Activated CD4-positive, alpha-beta T cell treated with anti-CD3 and anti-CD28 coated beads, Interleukin-2, amount 10 ng/mL, durations not matched to agents 7 days and 5 days (primary cell): ENCODE measurements at places on chromosomes 11 and 22.

DNA sequence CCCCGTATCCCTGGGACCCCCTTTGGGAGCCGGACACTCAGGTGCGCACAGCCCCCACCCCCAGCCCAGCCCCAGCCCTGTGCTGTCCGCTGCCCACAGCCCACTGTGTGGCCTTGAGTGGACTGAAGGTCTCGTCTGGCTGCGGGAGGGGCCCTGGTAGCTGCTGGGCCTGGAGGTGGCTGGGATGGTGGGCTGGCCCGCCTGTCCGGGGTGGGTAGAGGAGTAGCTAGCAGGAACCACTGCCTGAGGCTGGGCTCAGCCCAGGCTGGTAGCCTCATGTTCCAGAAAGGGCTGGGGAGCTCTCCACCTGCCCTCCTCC lies 4.6 kb upstream of the MUC6 start:
- no peaks in the 10 kb centered on the region for H3K27me3 ChIP-seq
- DNase-seq: no peak
- H3K4me1 ChIP-seq: no peaks in the 10 kb centered on the region
- no peak overlapping the region for H3K27ac ChIP-seq

DNA sequence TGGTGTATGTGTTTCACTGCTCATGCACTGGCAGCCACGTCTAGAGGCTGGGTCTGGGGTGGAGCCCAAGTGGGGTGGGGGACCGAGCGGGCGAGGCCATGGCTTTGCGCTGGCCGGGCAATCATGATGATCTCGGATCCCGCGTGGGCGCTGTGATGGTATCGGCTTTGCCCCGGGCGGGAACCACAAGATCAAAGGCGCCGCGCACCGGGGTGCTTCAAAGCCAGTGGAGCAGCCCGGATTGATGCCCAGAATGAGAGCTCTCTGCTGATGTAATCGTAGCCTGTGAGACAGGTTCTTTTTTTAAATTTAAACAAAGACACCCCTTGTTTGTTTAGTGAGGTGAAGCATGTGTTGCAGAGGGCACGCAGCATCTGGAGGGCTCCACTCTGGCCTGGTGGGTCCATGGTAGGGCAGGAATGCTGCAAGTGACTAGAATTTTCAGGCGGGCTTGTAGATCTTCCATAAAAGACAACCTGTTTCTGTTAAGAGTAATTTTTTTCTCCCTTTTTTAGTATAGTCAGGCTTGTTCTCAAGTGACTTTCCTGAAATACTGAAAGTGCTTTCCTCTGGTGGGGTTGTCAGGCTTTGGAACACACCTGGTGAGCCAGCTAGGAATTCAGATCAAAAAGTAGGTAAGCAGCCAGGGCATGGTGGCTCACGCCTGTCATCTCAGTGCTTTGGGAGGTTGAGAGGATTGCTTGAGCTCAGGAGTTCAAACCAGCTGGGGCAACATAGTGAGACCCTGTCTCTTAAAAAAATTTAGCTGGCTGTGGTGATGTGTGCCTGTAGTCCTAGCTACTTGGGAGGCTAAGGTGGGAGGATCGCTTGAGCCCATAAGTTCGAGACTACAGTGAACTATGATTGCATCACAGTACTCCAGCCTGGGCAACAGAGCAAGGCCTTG lies 40.7 kb downstream of the ZNRF3 start:
- no peaks in the 10 kb centered on the region for H3K4me1 ChIP-seq
- H3K27ac ChIP-seq: no peak overlapping the region
- H3K27me3 ChIP-seq: peaks cover 50% of the 10 kb centered on the region
- DNase-seq: no peak
- H3K4me3 ChIP-seq: no peak overlapping the region

DNA sequence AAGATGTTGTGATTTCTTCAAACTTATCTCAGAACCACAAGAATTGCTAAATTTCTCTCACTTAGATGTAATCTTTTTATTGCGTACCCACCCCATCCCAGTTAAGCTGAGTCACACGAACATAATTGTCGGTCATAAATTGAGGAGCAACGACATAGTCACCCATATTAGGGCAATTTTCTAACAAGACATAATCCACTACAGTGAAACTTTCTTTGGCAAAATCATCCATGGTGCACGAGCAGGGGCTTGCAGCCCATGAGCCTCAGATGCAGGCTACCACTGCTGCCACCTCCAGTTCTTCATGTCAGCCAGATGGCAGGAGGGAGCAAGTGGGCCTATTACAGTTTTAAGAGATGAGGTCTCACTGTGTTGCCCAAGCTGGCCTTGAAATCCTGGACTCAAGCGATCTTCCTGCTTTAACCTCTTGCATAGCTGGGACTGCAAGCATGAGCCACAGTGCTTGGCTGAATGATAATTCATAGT lies 70.3 kb upstream of the GRK2 start:
- peaks cover 4% of the 10 kb centered on the region for H3K4me1 ChIP-seq
- no peak overlapping the region for H3K4me3 ChIP-seq
- no peak overlapping the region for H3K27ac ChIP-seq

DNA sequence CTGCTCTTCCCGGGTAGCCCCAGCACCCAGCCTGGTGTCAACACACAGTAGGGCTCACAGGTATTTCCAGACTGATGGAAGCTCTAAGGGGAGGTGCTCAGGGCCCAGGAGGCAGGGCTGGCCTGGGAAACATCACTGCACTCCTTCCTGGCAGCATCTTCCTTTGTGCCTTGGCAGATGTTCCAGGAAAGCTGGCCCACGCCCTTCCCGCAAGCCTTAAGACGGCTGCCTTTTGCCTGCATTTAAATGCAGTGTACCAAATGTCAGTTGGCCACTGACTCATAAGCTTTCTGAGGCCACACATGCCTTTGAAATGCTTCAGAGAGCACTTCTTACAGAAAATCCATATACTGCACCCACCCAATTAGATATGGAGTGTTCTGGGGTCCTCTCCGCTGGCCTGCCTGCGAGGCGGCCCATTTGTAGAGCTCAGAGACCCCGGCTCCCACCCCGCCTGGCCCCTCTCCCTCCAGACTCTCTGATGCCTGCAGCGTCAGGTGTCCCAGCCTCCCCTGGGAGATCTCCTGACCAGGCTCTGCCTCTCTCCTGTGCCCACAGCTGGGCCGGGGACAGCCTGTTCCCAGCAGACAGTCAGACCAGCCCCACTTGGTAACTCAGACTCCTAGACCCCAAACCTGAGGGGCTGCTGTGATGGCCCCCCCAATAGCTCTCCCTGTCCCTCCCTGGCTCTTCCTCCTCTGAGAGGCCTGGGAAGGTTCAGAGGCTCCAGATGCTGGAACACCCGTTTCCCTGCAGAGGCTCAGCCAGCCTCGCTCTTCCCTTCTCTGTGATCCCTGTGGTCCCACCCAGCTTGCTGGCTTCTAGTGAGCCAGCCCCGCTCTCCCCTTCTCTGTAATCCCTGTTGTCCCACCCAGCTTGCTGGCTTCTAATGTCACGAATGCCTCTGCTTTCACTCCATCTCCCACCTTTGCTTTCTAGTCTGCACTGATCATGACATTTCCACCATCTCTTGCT lies 47.6 kb upstream of the THY1 start:
- H3K4me3 ChIP-seq: no peak overlapping the region
- no peak for DNase-seq
- peaks cover 23% of the 10 kb centered on the region for H3K27me3 ChIP-seq
- no peak overlapping the region for H3K27ac ChIP-seq
- H3K4me1 ChIP-seq: no peaks in the 10 kb centered on the region

GRCh38 chr11:28529540-28530410 lies 421.6 kb downstream of the METTL15 start:
- H3K36me3 ChIP-seq: no peaks in the 10 kb centered on the region
- peak; percentile 7 for DNase-seq
- no peaks in the 10 kb centered on the region for H3K27me3 ChIP-seq

DNA sequence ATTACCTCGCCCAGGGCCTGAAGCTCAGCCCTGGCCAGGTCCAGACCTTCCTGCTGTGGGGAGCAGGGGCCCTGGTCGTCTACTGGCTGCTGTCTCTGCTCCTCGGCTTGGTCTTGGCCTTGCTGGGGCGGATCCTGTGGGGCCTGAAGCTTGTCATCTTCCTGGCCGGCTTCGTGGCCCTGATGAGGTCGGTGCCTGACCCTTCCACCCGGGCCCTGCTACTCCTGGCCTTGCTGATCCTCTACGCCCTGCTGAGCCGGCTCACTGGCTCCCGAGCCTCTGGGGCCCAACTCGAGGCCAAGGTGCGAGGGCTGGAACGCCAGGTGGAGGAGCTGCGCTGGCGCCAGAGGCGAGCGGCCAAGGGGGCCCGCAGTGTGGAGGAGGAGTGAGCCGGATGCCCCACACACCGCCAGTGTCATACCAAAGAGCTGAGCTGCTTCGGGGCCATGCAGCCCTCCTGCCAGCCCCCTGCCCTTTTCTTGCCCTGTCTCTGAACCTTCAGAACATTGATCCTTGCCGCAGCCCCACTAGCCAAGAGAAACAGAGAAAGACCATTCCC lies 2.4 kb upstream of the TMEM132A start:
- DNase-seq: no peak
- peaks cover 27% of the 10 kb centered on the region for H3K36me3 ChIP-seq
- no peak overlapping the region for H3K4me3 ChIP-seq
- H3K4me1 ChIP-seq: peaks cover 15% of the 10 kb centered on the region

GRCh38 chr22:24333301-24333700 lies 62.7 kb downstream of the SPECC1L start:
- no peak overlapping the region for H3K4me3 ChIP-seq
- H3K27ac ChIP-seq: no peak overlapping the region
- peaks cover 49% of the 10 kb centered on the region for H3K36me3 ChIP-seq
- DNase-seq: no peak
- no peaks in the 10 kb centered on the region for H3K27me3 ChIP-seq
- peaks cover 25% of the 10 kb centered on the region for H3K4me1 ChIP-seq

DNA sequence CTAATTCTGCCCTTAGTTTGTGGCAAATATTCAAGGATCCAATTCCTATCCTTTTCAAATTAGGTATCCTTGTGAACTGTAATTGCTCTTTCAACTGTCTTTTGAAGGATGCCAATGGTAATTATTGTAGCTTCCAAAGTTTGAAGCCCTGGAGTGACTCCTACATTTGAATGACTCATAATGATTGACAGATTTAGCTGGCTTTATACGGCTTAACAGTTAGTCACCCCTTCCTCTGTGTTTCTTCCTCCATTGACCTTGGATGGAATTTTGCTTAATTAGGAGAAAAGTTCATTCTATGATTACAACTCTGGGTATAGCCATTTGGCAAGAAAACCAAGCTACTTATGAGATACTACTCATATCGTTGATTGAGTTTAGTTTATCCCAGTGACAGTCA lies 639.3 kb upstream of the KIRREL3 start:
- H3K27me3 ChIP-seq: no peaks in the 10 kb centered on the region
- no peak overlapping the region for H3K27ac ChIP-seq
- no peaks in the 10 kb centered on the region for H3K4me1 ChIP-seq
- no peak overlapping the region for H3K4me3 ChIP-seq

- no peak overlapping the region for H3K4me3 ChIP-seq
- no peak overlapping the region for H3K27ac ChIP-seq
- DNase-seq: no peak
- H3K36me3 ChIP-seq: peaks cover 10% of the 10 kb centered on the region
- no peaks in the 10 kb centered on the region for H3K27me3 ChIP-seq
- peaks cover 15% of the 10 kb centered on the region for H3K4me1 ChIP-seq
These were observed 22.7 kb downstream of the BTBD10 start for GRCh38 chr11:13440100-13440855.

DNA sequence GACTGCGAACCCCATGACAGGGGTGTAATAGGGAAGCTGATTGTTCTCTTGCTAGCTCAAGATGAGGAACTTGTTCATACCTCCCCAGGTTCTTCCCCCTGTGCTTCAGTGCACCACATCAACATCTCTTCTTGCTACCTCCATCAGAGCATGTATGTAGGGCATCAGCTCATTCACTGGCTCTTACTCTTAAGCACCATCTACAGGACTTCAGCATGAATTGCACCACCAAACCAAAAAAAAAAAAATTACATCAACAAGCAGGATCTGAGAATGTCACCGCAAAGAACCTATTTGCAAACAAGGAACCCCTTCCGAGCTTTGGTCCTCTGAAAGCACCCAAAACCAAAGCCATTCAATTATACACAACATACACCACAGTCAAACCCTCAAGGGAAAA lies 2226.5 kb upstream of the RAG2 start:
- H3K36me3 ChIP-seq: no peaks in the 10 kb centered on the region
- H3K27me3 ChIP-seq: no peaks in the 10 kb centered on the region
- no peak for DNase-seq
- no peak overlapping the region for H3K4me3 ChIP-seq
- no peak overlapping the region for H3K27ac ChIP-seq
- H3K4me1 ChIP-seq: no peaks in the 10 kb centered on the region

- no peak for DNase-seq
- no peak overlapping the region for H3K27ac ChIP-seq
- H3K4me1 ChIP-seq: no peaks in the 10 kb centered on the region
- no peak overlapping the region for H3K4me3 ChIP-seq
- no peaks in the 10 kb centered on the region for H3K36me3 ChIP-seq
These were observed 12.2 kb upstream of the TMEM184B start for GRCh38 chr22:38285018-38285417.

- DNase-seq: peak; percentile 31
- peaks cover 4% of the 10 kb centered on the region for H3K4me1 ChIP-seq
- peaks cover 72% of the 10 kb centered on the region for H3K27me3 ChIP-seq
- peak overlapping the region; percentile 30 for H3K4me3 ChIP-seq
- peak overlapping the region; percentile 34 for H3K27ac ChIP-seq
These were observed 21.0 kb upstream of the HTATIP2 start for GRCh38 chr11:20342347-20343141.

- H3K4me3 ChIP-seq: no peak overlapping the region
- DNase-seq: no peak
- H3K27me3 ChIP-seq: no peaks in the 10 kb centered on the region
- H3K36me3 ChIP-seq: peaks cover 24% of the 10 kb centered on the region
- no peak overlapping the region for H3K27ac ChIP-seq
- peaks cover 18% of the 10 kb centered on the region for H3K4me1 ChIP-seq
These were observed 72.2 kb downstream of the PAK1 start for GRCh38 chr11:77401486-77402217.

- no peak overlapping the region for H3K27ac ChIP-seq
- H3K27me3 ChIP-seq: no peaks in the 10 kb centered on the region
- no peaks in the 10 kb centered on the region for H3K4me1 ChIP-seq
- H3K36me3 ChIP-seq: no peaks in the 10 kb centered on the region
These were observed 391.5 kb downstream of the CADM1 start for GRCh38 chr11:115112754-115113153.

GRCh38 chr11:13465909-13466371 lies 2.9 kb upstream of the BTBD10 start:
- DNase-seq: no peak
- H3K36me3 ChIP-seq: peaks cover 2% of the 10 kb centered on the region
- peaks cover 22% of the 10 kb centered on the region for H3K27me3 ChIP-seq
- peaks cover 28% of the 10 kb centered on the region for H3K4me1 ChIP-seq
- H3K27ac ChIP-seq: no peak overlapping the region

DNA sequence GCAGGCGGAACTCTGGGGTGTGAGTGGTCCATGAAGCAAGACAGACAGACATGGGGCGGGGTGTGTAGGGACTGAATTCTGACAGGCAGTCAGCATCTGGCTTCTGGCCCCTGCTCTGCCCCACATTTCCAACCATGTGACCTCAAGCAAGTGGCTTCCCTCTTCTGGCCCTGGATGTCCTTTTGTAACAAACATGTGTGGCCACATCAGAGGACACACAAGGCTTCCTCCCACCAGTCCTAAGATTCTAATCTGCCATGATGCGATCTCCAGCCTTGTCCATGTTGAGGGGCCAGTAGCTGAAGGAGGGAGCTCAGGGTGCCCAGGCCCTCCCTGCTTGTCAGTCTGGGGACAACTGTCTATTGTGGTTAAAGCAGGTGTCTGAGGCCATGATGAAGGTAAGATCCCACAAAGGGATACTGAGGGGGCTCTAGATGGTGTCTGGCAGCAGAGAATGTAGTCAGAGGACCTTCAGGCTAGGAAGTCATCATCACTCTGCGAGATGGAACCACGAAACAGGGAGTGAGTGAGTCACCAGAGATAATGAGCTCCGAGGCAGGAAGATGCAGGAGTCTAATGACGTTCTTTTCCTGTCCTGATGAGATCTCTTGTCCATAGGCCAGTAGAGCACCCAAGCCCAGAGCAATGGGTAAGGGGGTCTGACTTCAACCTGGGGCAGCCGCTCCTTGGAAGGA lies 27.4 kb downstream of the DRD2 start:
- peaks cover 2% of the 10 kb centered on the region for H3K4me1 ChIP-seq
- no peak for DNase-seq
- H3K36me3 ChIP-seq: no peaks in the 10 kb centered on the region
- H3K4me3 ChIP-seq: no peak overlapping the region
- no peak overlapping the region for H3K27ac ChIP-seq
